ENCODE measurements at places on chromosomes 5 and 9.

- no peak for DNase-seq
These were observed 26.1 kb downstream of the TNIP1 start for GRCh38 chr5:151054709-151055108.

DNA sequence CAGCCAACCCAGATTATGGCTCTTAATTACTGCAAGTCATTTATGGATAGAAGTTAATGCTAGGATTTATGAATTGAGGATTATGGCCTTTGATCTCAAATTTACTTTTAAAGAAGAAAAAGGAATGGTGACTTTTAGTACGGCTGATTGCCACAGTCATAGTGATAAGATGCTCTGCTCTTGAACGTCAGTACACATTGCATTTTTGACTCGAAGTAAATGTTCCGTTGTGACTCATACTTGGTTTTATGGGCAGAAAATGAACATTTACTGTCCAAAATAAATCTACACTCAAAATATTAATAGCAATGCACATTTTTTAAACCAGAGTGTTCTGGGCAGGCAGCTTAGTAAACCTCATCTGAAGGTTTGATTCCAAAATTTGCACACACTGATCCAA lies 830 bp downstream of the ADAMTSL1 start:
- no peak for DNase-seq

DNA sequence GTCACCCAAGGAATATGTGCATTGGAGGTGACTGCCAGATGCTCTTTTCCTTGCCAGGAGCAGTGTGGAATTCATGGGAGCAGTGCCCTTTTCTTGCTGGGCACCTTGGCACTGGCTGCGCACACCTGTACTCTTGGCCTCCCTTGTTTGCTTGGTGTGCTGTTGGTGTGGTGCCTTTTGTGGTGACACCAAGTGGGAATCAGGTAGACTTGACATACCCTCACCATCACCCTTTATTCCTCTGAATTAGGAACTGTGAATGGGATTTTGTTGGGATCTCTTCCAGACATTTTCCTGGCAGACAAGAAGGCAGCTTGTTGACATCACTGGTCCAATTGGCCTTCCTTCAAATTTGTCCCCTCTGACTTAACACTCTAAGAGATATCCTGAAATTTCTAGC lies 82.3 kb downstream of the RAI14 start:
- DNase-seq: no peak

- DNase-seq: no peak
These were observed 196.2 kb downstream of the RGS3 start for GRCh38 chr9:113659740-113660139.

- no peak for DNase-seq
These were observed 1087.7 kb upstream of the ARRDC3 start for GRCh38 chr5:92470770-92471169.

DNA sequence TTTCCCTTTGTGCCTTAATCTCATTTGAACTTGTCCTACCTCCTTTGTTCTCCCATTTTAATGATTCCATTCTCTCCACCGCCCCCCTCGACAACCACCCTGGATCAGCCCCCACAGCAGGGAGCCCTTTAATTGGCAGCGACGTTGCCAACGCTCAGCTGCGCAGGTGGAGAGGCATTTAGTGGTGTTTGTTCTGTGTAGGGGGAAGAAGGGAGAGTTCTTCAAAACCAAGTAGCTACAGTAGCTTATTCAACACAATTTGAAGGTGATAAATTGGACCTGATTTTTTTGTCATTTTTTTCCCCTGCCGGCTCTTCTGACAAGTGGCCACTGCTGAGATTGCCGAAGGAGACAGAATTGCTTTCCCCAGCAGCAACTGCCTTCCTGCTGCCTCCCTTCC lies 499.1 kb downstream of the CDK5RAP2 start:
- no peak for DNase-seq

DNA sequence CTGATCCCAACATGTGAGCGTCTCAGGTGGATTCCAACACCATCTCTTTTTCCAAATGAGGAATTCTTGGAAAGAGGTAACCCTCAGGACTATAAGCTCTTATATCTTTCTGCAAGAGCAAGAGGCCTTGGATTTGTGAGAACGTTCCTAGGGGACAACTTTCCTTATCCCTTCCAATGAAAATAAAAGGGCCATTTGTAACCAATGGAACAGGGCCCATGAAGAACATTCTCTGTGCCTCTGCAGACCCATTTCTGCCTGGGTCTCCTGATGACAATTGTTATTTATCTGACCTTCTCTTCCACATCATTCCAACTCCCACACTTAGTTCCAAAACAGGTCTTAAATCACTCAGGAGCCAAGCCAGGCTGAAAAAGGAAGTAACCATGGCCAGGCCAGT lies 202.6 kb downstream of the ZNF462 start:
- DNase-seq: no peak
